ENCODE measurements at places on chromosomes 2 and 18. TPM values are rescaled to one million over a fixed set of nuclear protein-coding genes. Genes with fewer than 3 reads are reported as not detected.

DNA sequence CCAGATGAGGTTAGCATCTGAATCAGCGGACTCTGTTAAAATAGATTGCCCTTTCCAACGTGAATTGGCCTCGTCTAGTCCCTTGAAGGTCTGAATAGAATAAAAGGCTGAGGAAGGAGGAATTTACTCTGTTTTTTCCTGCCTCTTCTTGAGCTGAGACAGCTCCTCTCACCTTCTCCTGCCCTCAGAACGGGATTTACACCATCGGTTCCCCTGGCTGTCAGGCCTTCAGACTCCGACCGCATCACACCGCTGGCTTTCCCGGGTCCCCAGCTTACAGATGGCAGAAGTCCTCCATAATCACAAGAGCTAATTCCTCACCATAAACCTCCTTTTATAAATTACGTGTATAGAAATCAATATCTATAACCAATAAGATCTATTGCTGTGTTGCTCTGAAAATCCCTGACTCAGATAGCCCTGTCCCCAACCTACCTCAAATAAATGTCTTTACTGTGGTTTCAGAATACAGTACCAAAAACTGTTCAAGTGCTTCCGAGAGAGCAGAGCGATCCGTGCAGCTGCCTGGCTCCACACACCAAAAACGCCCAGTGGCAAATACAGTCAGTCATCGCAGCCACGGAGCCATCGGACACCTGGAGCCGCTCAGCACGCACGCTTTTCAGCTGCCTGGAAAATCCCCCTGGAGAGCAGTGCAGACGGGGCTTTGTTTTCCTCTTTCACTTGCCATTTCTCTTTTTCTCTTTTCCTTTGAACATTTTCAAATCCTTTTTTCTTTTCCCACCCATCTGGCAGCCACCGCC, 196.9 kb downstream of the NRP2 start:
- H3K27ac ChIP-seq, result no peak overlapping the region
- DNase-seq, result no peak
- no peaks in the 10 kb centered on the region for H3K27me3 ChIP-seq
- H3K4me1 ChIP-seq, result no peaks in the 10 kb centered on the region
- no peaks in the 10 kb centered on the region for H3K36me3 ChIP-seq

DNA sequence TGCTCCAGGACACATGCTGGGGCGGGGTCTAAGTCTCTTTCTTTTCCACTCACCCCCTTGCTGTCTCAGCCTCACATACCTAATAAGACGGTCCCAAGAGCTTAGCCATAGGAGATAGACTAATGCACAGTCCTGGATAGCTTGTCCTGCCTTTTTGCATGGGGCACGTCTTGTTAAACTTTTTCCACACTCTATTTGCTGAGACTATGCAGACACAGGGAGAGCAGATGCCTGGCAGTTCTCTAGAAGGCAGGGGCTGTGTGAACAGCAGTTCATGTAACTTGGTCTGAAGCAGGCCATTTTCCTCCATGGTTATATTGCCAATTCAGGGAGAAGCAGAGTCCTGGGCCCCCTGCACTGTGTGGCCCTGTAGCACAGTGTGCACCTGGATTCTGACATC, 142.1 kb downstream of the SEPTIN10 start:
- peaks cover 41% of the 10 kb centered on the region for H3K4me1 ChIP-seq
- no peak overlapping the region for H3K27ac ChIP-seq

DNA sequence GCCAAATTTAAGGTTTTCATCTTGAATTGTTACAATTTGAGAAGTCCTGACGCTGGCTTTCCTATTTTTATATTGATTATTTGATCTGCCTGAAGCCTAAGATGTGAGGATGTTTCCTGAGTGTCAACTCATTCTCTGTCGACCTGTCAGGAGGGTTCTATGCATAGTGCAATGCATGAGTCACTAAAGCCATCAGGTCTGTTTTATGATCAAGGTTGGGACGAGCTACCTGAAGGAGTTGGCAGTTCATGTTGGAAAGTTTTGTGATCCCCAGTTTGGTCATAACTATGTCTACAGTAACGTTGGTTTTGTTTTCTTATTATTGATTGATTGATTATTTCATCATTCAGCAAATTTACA, 71.2 kb downstream of the NABP1 start:
- H3K27ac ChIP-seq, result no peak overlapping the region
- no peaks in the 10 kb centered on the region for H3K36me3 ChIP-seq
- H3K4me3 ChIP-seq, result no peak overlapping the region
- no peak for DNase-seq

GRCh38 chr2:73215254-73215653, 1.2 kb downstream of the SMYD5 start:
- no peak for DNase-seq
- no peak overlapping the region for H3K27ac ChIP-seq
- no peaks in the 10 kb centered on the region for H3K36me3 ChIP-seq

DNA sequence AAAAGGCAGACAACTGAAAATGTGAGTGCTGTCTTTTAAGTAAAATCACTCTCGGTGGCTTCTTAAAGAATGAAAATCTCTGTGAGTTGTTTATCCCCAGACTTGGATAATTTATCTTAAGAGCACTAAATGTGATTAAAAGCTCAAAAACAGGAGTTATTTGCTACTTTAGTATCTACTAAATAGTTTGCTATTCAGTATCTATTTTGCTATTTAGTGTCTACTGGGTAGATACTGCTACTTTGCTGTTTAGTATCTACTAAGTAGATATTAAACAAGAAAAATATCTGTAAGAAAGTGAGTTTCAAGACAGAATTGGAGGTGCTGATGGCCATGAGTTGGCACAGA, 1.4 kb upstream of the KCNG3 start:
- no peak overlapping the region for H3K27ac ChIP-seq
- no peaks in the 10 kb centered on the region for H3K36me3 ChIP-seq
- no peaks in the 10 kb centered on the region for H3K4me1 ChIP-seq
- no peak overlapping the region for H3K4me3 ChIP-seq

GRCh38 chr18:64799376-64799775, 650.5 kb upstream of the LINC00305 start:
- H3K27ac ChIP-seq, result no peak overlapping the region
- H3K4me3 ChIP-seq, result no peak overlapping the region
- no peaks in the 10 kb centered on the region for H3K36me3 ChIP-seq
- DNase-seq, result no peak
- H3K27me3 ChIP-seq, result no peaks in the 10 kb centered on the region

PKDCC gene
- total RNA-seq, result 103 TPM

FAM237A gene
- total RNA-seq, result 2.0 TPM
